ENCODE measurements at places on chromosomes 6 and 20. TPM values are rescaled to one million over a fixed set of nuclear protein-coding genes. Genes with fewer than 3 reads are reported as not detected.
A peak's percentile ranks its signal among the peaks of the same experiment; 100 is the strongest.

- H3K27ac ChIP-seq = no peak overlapping the region
- peaks cover 1% of the 10 kb centered on the region for H3K27me3 ChIP-seq
- H3K36me3 ChIP-seq = no peaks in the 10 kb centered on the region
- no peak for DNase-seq
- H3K4me1 ChIP-seq = no peaks in the 10 kb centered on the region
Observed at GRCh38 chr6:14258695-14259593, 141.4 kb downstream of the CD83 start.

GRCh38 chr6:15961635-15962448 is 167.0 kb upstream of the MYLIP start:
- peaks cover 23% of the 10 kb centered on the region for H3K4me1 ChIP-seq
- DNase-seq = no peak
- no peak overlapping the region for H3K4me3 ChIP-seq
- peak overlapping the region; percentile 85 for H3K27ac ChIP-seq

ASF1A gene
- 18.7 TPM for total RNA-seq

DNA sequence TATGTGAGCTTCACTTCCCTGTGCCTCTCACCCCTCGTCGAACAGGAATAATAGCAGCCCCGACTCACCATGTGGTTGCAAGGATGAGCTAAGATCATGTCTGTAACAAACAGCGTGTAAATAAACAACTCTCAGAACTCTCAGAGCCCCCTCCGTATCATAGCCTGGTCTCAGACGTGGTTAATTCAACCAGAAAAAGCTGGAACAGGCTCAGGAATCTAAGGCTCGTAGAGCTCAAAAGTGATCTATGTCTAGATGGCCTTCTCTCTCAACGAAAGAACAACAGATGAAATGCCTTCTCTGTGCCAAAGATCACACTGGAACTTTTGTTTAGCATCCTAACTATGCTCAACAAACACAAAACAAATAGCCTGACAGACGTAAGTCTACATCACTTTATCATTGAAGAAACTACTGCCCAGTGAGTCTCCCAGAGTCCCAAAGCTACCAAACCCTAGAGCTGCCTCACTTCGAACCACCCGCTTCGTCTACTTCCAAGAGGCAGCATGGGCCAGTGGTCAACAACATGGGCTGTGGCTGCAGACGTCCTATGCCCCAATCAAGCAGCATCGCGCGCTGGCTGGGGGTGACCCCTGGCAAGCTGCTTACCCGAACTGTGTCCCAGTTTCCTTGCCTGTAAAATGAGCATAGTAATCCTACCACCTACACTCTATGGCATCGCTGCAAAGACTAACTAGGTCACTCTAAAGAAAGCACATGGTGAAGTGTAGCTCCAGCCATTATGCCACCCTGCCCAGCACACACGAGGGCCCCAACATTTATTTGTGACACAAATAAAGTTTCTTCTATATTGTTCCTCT is 35.1 kb downstream of the NFATC2 start:
- peaks cover 59% of the 10 kb centered on the region for H3K4me1 ChIP-seq
- no peaks in the 10 kb centered on the region for H3K27me3 ChIP-seq
- H3K27ac ChIP-seq = peak overlapping the region; percentile 39
- H3K4me3 ChIP-seq = no peak overlapping the region
- DNase-seq = no peak
- peaks cover 2% of the 10 kb centered on the region for H3K36me3 ChIP-seq

ANGPT4 gene
- total RNA-seq = not detected

RFX6 gene
- not detected for total RNA-seq

CRISP3 gene
- not detected for total RNA-seq

Data from chondrocyte (in vitro differentiated cells).